ENCODE measurements at places on chromosomes 11 and 22. TPM values are rescaled to one million over a fixed set of nuclear protein-coding genes. Genes with fewer than 3 reads are reported as not detected.

GRCh38 chr11:2186669-2187279 is 15.2 kb upstream of the TH start:
- DNase-seq = no peak

The MMP1 gene
- 0.17 TPM for total RNA-seq

DNA sequence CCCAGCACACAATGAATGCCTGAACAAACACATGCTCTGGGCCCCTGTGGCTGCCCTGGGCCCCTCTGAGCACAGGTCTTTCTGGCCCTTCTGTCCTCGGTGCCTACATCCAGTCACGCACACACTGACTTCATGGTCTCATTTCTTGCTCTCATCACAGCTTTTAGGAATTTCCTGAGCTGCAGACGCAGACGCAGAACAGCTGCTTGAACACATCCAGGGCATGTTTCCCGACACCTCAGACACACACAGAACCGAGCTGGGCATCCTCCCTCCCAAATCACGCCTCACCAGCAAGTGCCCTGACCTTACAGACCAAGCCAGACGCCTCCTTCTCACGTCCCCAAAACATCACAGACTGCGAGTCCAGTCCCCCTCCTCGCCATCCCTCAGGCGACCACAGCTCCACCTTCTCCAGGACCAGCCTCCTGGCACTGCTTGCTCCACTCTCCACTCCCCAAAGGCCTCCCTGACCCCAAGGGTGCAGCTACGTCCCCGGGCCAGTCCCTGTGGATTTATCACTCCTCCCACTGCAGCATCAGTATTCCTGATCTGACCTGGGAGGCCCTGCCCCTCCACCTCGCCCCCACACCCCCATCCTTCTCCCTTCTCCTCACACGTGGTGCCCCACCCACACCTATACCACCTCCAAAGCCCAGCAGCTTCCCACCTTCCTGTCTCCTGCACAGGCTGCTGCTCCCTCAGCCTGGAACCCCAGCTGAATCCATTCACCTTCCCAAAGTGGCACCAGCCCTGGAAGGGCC is 12.9 kb downstream of the SIRT3 start:
- no peak for DNase-seq

DNA sequence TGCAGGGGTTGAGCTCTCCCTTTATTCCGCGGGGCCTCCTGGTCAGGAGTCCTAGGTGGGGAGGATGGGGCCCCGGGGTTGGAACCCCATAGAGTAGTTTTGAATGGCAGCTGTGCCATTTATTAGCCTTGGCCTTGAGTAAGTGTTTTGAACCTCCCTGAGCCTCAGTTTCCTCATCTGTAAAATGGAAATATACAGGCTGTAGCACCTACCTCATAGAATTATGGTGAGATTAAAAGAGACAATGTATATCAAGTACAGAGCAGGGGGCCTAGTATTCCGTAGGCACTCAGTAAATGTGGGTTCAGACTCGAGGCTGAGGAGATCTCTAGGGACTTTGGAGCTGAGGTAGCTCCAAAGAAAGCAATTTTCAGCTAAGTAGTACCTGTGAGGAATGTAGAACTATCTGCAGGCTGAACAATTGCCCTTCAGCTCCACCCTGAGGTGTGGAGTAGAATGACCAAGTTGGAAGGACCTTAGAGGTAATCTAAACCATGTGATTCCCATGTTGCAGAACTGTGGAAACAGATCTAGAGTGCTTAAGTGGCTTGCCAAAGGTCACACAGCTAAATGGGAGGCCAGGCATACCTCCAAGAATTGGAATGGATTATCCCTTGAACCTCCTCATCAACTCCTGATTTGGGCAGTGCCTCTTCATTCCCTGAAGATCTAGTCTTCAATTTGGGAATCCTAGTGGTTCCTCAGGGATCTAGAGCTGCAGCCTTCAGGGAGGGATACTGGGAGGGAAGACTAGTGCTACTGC is 682 bp downstream of the PGAP2 start:
- no peak for DNase-seq

The OR4A16 gene
- not detected for total RNA-seq

DNA sequence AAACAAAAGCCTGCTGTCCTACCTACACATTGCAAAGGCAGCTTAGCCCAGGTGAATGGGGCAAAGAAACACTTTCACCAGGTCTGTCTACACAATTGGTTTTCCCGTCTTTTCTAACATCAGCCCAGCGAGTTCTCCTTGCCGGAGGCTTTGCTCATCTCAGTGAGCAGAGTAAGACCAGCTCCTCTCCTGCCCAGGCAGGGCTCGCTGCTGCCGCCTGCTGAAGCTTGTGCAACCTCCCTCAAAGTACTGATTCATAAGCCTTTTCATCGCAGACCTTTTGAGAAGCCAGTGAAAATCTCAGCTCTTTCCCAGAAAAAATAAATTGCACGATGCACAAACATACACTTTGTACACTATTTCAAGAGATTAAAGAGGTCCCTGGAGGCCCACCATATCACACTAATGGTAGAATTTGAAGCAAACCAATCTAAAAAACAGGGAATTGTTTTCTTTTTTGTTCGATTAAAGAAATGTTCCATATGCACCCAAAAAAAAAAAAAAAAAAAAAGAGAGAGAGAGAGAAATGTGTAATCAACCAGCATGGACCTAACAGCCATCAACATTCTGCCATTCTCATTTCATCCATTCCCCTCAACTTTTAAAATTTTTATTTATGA is 328.1 kb upstream of the MPPED2 start:
- DNase-seq = no peak

DNA sequence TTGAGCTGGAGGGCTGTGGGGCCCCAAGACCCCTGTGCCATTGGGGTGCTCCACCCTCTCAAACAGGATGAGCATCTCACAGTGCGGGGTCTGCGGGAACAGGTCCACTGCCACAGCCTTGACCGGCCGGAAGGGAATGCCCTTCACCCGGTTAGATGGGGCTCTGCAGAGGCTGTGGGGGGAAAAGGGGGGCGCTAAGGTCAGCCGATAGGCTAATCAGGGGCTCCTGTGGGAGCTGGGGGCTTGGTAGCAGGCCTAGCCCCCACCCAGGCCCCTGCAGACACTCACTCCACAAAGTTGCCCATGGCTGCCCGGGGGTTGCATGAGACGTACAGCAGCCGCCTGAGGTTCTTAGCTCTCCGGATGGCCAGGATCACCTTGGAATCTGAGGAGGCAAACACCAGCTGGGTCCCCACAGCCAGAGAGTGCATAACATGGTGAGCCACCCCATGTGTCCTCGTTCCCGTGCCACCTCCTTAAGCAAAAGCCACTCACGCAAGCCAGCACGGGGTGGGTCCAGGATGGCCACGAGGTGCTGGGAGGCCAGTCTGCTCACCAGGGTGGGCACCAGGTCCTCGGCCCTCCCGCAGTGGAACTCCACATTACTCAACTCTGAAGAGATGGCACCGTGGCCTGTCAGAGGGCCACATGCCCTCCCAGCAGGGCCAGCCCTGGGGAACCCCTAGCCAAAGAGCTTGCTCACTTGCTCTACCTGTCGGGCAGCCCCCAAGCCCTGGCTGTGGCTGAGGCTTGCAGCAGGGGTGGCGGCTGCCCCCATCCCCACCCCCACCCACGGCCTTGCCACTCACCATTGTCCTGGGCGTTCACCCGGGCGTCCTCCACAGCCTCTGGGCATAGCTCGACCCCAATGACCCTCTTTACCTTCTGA is 3.0 kb upstream of the RANBP1 start:
- DNase-seq = no peak

- no peak for DNase-seq
These were observed 43.9 kb upstream of the PARVG start for GRCh38 chr22:44136786-44137185.

DNA sequence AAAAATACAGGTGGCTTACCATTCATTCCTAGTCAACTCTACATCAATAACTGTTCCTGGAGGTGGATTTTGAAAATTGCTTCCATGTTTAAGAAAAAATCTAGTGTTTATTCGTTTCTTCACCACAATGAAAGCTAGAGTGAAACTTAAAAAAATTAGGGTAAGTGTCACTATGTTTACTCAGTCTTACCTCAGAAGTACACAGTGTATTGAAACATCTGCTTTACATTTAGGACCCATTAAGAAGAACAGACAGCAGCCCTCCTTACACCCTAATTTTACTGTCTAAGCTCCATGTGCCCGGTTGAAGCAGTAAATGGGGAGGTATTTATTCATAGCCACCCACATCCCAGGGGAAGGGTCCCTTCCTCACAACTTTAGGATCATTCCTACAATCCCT is 51.4 kb downstream of the PIWIL3 start:
- no peak for DNase-seq
